ENCODE measurements at places on chromosomes 13 and 19.

GRCh38 chr19:32017176-32017953, 328.0 kb upstream of the ZNF507 start:
- no peak for DNase-seq

- DNase-seq = no peak
These were observed 21.8 kb downstream of the MRPS12 start for GRCh38 chr19:38952395-38953165.

DNA sequence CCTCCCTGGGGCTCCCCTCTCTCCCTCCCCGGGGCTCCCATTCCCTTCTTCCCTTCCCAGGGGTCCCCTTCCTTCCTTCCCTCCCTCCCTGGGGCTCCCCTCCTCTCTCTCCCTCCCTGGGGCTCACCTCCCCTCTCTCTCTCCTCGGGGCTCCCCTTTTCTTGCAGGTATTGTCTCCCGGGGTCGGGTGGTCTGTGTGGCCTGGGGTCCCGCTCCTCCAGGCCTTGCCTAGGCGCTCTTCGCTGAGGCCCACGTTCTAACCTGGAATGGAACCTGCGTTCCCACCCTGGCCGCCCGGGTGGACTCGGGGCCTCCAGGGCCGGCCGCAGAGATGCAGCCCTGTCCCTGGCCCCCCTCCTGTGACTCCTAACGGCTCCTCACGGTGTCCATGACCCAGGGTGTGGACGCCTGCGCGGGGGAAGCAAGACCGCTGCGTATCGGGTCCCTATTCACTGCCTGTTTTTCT, 940 bp upstream of the DCUN1D2 start:
- no peak for DNase-seq

GRCh38 chr13:90455823-90456222, 891.7 kb upstream of the MIR17HG start:
- no peak for DNase-seq

DNA sequence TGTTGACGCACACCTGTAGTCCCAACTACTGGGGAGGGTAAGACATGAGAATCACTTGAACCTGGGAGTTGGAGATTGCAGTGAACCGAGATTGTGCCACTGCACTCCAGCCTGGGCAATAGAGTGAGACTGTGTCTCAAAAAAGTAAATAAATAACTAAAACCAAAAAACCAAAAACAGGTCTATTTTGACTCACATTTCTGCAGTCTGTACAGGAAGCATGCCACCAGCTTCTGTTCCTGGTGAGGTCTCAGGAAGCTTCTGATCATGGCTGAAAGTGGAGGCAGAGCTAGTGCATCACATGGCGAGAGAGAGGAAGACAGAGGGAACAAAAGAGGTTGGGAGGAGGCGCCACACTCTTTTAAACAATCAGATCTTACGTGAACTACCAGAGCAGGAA, 142.5 kb downstream of the ITGBL1 start:
- no peak for DNase-seq

- DNase-seq = no peak
These were observed 84.4 kb upstream of the SPATA13 start for GRCh38 chr13:24076109-24076508.

GRCh38 chr19:16017138-16017490, 59.2 kb upstream of the TPM4 start:
- no peak for DNase-seq

Data from caudate nucleus (tissue), 63 donors.